ENCODE measurements at places on chromosomes 5 and 9. TPM values are rescaled to one million over a fixed set of nuclear protein-coding genes. Genes with fewer than 3 reads are reported as not detected.

- H3K4me1 ChIP-seq, result peaks cover 22% of the 10 kb centered on the region
- H3K27ac ChIP-seq, result peak within 1 kb of the TSS; percentile 9
- H3K27me3 ChIP-seq, result peaks cover 20% of the 10 kb centered on the region
- no peaks in the 10 kb centered on the region for H3K36me3 ChIP-seq
- H3K4me3 ChIP-seq, result peak within 1 kb of the TSS; percentile 80
- DNase-seq, result peak; percentile 84
Observed at GRCh38 chr9:128203024-128203706, at the start of gene DNM1. TSS of gene DNM1 (plus strand) at chr9:128203379. CDS start at chr9:128203471, 92 bp downstream.

GRCh38 chr5:130966990-130967525 lies 198.0 kb downstream of the HINT1 start:
- peak overlapping the region; percentile 60 for H3K27ac ChIP-seq
- H3K27me3 ChIP-seq, result no peaks in the 10 kb centered on the region
- H3K4me1 ChIP-seq, result no peaks in the 10 kb centered on the region
- H3K4me3 ChIP-seq, result no peak overlapping the region
- DNase-seq, result no peak

DNA sequence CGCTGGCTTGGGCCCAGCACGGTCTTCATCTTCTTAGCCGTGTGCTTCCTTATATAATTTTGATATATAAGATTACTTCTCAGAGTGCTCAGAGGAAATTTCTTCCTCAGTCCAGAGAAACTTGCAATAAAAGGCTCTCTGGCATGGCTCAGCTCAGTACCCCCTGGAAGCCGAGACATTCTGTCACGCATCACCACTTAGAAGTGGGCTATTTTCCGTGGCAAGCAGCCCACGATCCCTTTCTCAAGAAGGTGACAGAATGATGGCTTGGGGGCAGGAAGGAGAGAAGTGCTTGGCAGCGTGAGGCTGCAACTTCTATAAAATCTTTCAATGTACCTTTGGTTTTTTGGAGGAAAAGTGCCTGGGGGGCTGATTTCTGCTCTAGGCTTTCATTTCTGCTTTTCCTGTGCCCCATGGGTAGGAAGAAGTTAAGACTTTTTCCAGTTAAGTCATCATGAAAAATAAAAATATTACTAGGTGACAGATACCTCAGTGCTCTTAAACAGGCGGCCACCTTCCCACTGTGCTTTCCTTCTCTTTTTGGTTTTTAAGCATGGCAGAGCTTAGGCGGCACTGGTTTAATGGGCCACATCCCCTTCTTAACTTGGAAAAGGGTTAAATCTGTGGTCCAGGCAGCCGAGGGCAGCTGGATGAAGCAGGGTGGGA lies 104.6 kb downstream of the MVB12B start:
- no peaks in the 10 kb centered on the region for H3K4me1 ChIP-seq
- no peaks in the 10 kb centered on the region for H3K36me3 ChIP-seq
- no peak overlapping the region for H3K4me3 ChIP-seq
- no peak for DNase-seq
- peaks cover 16% of the 10 kb centered on the region for H3K27me3 ChIP-seq
- no peak overlapping the region for H3K27ac ChIP-seq

DNA sequence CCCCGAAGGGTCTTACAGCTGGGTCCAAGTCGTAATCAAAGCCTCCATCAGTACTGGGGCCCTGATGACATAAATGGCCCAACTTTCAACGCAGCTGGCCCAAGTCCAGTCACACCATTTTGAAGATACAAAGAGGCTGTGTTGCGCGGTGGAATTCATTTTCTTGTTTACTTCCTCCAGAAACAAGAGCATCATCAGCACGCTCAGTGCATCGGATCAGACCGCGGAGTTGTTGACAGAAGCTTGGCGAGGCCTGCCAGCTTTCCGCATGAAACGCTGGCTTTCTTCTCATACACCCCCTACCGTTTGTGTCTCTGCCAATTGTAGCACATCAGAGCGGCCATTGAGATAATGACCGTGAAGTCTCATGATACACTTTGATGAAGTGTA lies 101.7 kb upstream of the SPATA31D4 start:
- H3K27me3 ChIP-seq, result no peaks in the 10 kb centered on the region
- no peaks in the 10 kb centered on the region for H3K36me3 ChIP-seq
- no peak for DNase-seq
- H3K4me1 ChIP-seq, result no peaks in the 10 kb centered on the region
- H3K4me3 ChIP-seq, result no peak overlapping the region

GRCh38 chr9:101443364-101443771 lies 7.8 kb upstream of the ALDOB start:
- H3K27ac ChIP-seq, result no peak overlapping the region
- no peak overlapping the region for H3K4me3 ChIP-seq
- DNase-seq, result no peak
- peaks cover 1% of the 10 kb centered on the region for H3K4me1 ChIP-seq
- H3K27me3 ChIP-seq, result peaks cover 43% of the 10 kb centered on the region

DNA sequence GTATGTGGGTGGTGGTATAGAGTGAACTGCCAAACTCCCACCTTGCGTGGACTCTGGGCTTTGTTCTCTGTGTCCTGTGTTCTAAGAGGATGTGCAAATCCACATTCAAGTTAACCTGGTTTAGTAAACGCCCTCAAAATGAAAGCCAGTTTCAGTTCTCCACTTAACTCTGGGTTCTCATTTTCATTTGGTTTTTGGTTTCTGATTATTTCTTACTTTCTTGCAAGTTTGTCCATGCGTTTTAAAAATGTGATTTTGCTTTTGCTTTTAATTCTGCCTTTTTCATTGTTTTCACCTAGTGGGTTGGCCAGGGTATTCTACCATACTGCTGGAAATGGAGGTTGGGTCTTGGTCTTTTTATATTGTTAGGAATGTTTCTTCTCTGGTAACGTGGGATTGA lies 38.2 kb downstream of the GALNT10 start:
- DNase-seq, result no peak
- peaks cover 30% of the 10 kb centered on the region for H3K4me1 ChIP-seq
- peak overlapping the region; percentile 43 for H3K4me3 ChIP-seq
- H3K27me3 ChIP-seq, result no peaks in the 10 kb centered on the region
- H3K27ac ChIP-seq, result peak overlapping the region; percentile 56
- H3K36me3 ChIP-seq, result peaks cover 18% of the 10 kb centered on the region

DNA sequence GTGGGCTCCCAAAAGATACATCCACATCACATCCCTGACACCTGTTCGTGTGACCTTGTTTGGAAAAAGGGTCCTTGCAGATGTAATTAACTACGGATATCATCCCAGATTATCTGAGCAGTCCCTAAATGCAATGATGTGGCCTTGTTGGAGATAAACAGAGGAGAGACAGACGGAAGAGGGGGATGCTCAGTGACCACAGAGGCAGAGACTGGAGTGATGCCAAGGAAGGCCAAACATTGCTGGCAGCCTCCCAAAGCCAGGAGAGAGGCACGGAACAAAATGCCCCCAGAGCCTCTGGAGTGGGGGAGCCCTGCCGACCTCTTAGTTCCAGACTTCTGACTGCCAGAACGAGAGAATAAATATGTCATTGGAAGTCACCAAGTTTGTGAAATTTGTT lies 15.0 kb upstream of the VAV2 start:
- no peak for DNase-seq
- H3K27ac ChIP-seq, result no peak overlapping the region
- H3K27me3 ChIP-seq, result no peaks in the 10 kb centered on the region
- H3K4me3 ChIP-seq, result no peak overlapping the region

DNA sequence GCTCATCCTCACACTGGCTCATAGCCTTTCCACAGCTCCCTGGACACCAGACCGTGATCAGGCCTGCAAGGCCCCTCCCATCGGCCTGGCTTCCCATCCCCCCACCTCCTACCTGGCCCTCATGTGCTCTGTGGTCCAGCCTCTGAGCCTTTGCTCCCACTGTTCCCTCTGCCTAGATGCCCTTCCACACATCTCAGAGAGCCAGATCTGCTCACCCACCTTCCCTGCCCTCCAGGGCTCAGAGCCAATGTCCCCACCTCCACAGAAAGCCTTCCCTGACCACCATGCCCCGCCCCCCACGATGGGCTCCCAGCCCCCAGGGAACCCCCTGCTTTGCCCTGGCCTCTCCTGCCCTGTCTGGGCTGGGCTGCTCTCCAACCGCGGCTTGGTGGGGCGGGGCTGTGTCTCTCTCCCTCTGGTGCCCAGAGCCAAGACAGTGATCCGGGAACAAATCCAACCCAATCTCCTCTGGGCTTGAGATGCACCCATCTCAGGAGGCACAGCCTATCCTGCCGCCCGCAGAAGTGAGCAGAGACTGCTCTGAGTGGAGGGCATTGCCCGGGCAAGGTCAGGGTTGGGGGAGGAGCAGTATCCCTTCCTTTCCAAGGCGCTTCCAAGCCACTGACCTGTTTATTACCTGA lies 1.6 kb downstream of the NINJ1 start:
- DNase-seq, result no peak
- peaks cover 86% of the 10 kb centered on the region for H3K4me1 ChIP-seq
- peaks cover 4% of the 10 kb centered on the region for H3K36me3 ChIP-seq
- H3K4me3 ChIP-seq, result peak overlapping the region; percentile 94

DNA sequence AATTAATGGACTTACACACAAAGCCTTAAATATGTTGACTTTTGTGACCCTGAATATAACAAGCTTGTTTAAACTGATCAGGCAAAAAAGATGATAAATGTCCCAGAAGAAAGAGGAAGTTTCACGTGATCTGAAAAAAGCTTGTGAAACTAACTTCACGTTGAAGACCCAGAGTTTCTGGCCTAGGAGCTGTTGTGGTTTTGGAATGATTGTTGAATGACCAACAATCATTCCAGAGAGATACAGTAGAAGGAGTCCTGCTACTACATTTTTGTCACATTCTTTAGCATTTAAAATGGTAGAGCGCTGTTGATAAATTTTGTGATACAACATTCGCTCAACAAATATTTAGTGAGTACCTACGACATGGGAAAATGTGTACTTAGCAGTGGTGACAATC lies 143.1 kb upstream of the FBN2 start:
- H3K4me1 ChIP-seq, result no peaks in the 10 kb centered on the region
- no peaks in the 10 kb centered on the region for H3K36me3 ChIP-seq
- no peak for DNase-seq
- H3K27ac ChIP-seq, result no peak overlapping the region

DNA sequence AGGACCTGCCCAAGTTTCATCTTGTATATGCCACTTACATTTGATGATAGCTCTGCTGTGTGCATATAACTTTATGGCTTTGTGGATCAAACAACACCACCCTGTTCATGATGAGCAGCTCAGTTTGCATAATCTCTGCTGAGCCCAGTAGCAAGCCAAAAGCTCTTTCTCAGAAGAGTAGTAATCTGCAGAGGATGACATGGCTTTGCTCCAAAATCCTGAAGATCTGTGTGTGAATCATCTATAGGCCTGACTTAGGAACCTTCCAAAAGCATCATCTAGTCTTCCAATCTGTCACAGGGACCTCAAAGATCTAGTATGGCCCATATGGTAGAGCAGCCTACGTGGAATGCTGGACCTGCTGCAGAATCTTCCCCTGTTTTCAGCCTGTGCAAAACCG lies 394.6 kb downstream of the PSAT1 start:
- no peak overlapping the region for H3K27ac ChIP-seq
- no peaks in the 10 kb centered on the region for H3K27me3 ChIP-seq
- H3K36me3 ChIP-seq, result no peaks in the 10 kb centered on the region
- H3K4me1 ChIP-seq, result no peaks in the 10 kb centered on the region

DNA sequence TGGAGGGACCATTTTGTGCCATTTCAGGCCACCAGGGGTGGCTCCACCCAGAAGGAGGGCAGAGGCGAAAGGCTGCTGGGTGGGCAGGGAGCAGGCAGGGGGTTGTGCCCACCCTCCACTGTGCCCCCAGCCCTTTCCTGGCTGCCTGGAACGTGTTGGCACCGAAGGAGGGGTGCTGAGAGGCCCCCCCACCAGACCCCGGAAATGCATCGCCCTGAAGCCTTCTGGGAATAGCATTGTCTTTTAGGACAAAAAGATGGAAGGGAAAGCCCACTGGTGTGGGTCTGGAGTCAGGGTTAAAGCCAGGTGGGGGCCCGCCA lies 5.1 kb downstream of the NOXA1 start:
- no peak for DNase-seq
- no peaks in the 10 kb centered on the region for H3K27me3 ChIP-seq
- H3K36me3 ChIP-seq, result no peaks in the 10 kb centered on the region
- H3K4me1 ChIP-seq, result no peaks in the 10 kb centered on the region

- no peaks in the 10 kb centered on the region for H3K4me1 ChIP-seq
- H3K36me3 ChIP-seq, result no peaks in the 10 kb centered on the region
- H3K27me3 ChIP-seq, result peaks cover 43% of the 10 kb centered on the region
- no peak overlapping the region for H3K4me3 ChIP-seq
- no peak overlapping the region for H3K27ac ChIP-seq
Observed at GRCh38 chr5:123485275-123485674, 26.7 kb upstream of the CSNK1G3 start.

GRCh38 chr9:109875495-109876129 lies 95.6 kb downstream of the PALM2AKAP2 start:
- peaks cover 33% of the 10 kb centered on the region for H3K27me3 ChIP-seq
- no peak for DNase-seq
- peaks cover 11% of the 10 kb centered on the region for H3K4me1 ChIP-seq
- no peak overlapping the region for H3K27ac ChIP-seq

- H3K27me3 ChIP-seq, result peaks cover 31% of the 10 kb centered on the region
- no peak overlapping the region for H3K4me3 ChIP-seq
- no peaks in the 10 kb centered on the region for H3K36me3 ChIP-seq
- no peaks in the 10 kb centered on the region for H3K4me1 ChIP-seq
- H3K27ac ChIP-seq, result no peak overlapping the region
- no peak for DNase-seq
Observed at GRCh38 chr9:131826053-131826452, 86.2 kb upstream of the RAPGEF1 start.

DNA sequence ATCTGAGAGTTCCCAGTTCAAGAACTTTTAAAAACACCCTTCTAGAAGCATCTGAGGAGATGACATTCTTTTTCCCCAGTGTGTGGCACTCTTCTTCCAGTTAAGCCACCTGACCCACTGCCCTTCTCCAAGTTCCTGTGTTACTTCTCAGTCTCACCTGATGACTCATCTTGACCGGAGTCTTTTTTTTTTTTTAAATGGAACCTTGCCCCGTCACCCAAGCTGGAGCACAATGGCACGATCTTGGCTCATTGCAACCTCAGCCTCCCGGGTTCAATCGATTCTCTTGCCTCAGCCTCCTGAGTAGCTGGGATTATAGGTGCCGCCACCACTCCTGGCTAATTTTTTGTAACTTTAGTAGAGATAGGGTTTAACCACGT lies 224.1 kb upstream of the DAB2 start:
- no peak for DNase-seq
- no peaks in the 10 kb centered on the region for H3K36me3 ChIP-seq
- peaks cover 14% of the 10 kb centered on the region for H3K27me3 ChIP-seq
- H3K27ac ChIP-seq, result no peak overlapping the region
- H3K4me3 ChIP-seq, result no peak overlapping the region

GRCh38 chr9:134662143-134662876 lies 20.7 kb downstream of the COL5A1 start:
- peaks cover 6% of the 10 kb centered on the region for H3K27me3 ChIP-seq

The STC2 gene
- total RNA-seq, result 44.5 TPM

The IRX1 gene
- not detected for total RNA-seq

The SLC45A2 gene
- not detected for total RNA-seq

The CD72 gene
- 31.9 TPM for total RNA-seq

The SEMA6A gene
- total RNA-seq, result 0.50 TPM

The ECSCR gene
- 1.2 TPM for total RNA-seq

The ANKRD33B gene
- total RNA-seq, result 6.2 TPM

The PCDHB12 gene
- total RNA-seq, result not detected
